ENCODE measurements at places on chromosomes 1 and 21.

- DNase-seq, result no peak
Observed at GRCh38 chr1:151976015-151976343, 17.7 kb downstream of the S100A10 start.

- DNase-seq, result no peak
Observed at GRCh38 chr1:13759072-13759471, 59.1 kb downstream of the PRDM2 start.

DNA sequence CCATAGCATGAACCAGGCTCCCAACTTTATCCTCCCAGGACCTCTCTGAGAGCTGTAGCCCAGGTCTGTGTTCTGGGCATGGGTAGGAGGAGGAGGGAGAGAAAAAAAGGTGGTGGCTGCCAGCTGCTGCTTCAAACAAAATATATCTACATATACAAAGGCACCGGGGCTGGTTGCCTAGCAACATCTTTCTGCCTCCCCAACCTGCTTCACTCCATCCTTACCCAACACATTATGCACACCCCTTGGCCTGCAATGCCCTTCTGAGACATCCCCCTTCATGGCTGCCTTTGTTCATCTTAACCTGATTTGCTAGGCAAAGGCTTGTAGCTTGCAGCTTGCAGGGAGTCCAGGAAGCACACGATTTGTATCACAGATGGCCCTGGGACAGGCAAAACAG is 27.2 kb upstream of the ATP1A1 start:
- DNase-seq, result no peak

GRCh38 chr1:206921772-206922265 is at the start of gene FCMR:
Gene FCMR (minus strand): TSS chr1:206921941. CDS start chr1:206921854, 87 bp downstream.
- DNase-seq, result peak; percentile 32

- DNase-seq, result no peak
Observed at GRCh38 chr1:116891396-116892079, 18.2 kb upstream of the PTGFRN start.

DNA sequence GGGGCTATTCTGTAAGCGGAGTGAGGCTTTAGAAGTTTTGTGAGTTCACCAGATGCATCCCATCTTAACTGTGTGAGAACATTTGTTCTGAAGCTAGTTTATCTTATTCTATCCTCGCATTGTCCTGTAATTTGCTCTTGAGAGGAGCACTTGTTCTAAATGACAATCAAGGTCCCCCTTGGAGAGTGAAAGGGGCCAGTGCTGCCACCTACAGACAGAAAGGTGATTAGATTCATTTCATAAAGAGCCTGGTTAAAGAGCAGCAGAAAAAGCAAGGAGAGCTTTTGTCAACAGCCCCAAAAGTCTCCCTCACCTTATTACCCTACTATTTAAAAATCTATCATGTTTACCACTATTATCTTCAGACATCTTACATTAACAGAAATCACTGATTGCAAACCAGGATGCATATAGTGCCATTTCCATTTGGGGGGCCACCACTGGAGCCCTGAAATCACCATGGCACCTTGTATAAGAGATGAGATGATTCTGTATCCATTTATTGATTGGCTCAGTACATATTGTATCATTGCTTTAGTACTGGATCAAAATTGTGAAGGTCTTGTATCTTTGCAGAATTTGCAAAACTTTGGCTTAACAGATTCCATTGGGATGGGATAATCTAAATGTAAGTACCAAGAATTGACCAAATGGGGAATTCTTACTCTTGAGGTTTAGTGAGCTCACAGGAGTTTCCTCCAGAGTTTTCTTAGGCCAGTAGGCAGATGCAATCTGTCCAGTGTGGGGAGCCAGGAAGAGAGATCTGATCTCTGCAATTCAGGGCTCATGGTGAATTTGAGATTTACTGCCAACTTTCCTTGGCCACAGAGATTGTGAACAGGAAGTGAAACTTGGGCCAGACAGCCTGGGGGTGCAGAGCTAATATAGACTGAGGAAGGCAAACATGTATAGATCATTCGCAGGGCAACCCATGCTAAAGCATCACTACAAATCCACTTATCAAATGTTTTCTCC is 64.3 kb upstream of the TRABD2B start:
- peak; percentile 37 for DNase-seq

GRCh38 chr1:22153660-22154437 is 11.0 kb upstream of the WNT4 start:
- no peak for DNase-seq

- no peak for DNase-seq
Observed at GRCh38 chr21:28885853-28886177, 106.9 kb downstream of the LTN1 start.

DNA sequence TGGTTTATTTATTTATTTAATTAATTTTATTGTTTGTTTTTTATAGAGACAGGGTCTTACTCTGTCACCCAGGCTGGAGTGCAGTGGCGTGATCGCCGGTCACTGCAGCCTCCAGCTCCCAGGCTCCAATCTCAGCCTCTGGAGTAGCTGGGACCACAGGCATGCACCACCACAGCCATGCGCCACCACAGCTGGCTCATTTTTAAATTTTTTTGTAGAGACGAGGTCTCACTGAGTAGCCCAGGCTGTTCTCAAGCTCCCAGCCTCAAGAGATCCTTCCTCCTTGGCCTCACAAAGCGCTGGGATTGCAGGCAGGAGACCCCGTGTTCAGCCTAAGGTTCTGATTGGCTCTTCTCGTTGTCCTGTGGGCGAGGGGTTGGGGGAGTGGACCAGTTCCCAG is 22.1 kb downstream of the UMODL1 start:
- no peak for DNase-seq

- no peak for DNase-seq
Observed at GRCh38 chr1:156748670-156749418, 2.6 kb downstream of the HDGF start.

DNA sequence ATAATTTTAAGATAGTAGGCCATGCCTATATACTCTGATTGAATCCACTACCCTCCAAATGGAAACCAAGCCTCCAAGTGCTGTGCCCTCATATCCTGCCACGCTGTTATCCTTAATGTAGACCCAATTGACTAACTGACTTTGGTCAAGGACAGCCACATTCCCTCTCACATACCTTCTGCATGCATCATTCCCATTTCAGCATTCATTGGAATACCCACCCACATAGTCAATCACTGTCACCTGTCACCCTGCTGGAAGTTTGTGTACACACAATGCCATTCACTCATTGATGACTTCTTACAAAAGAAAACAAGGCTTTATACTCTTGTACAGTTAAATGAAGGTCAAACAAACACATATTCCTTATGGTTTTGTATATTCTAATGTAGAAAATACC is 221.1 kb upstream of the PBX1 start:
- no peak for DNase-seq

GRCh38 chr1:107817935-107818334 is 147.0 kb downstream of the VAV3 start:
- no peak for DNase-seq

DNA sequence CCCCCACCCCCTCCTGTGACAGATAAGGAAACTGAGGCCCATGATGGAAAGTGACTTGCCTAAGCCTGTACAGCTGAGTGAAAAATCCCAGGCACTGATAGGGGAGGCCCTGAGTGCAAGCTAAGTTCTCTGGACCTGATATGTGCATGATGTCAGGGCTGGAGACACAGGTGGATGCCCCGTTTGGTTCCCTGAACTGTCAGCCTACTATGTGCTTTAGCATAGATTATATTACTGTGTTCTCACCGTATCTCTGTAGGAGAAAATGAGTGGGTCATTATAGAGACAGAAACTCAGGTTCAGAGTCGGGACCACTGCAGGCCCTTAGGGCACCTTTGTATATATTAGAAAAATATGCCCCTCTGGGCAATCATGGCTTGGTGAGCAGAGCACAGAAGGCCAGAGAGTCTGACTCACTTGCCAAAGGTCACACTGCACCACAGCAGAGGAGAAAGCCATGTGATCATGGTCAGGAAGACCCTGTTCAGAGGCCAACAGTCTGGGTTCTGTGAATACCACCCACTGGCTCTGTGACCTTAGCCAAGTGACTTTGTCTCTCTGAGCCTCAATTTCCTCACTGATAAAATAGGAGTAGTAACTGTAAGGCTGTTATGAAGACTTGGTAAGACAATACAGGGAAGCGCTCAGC is 145.8 kb upstream of the WNT4 start:
- DNase-seq, result no peak

GRCh38 chr1:10762875-10763274 is 33.6 kb downstream of the CASZ1 start:
- no peak for DNase-seq

- DNase-seq, result peak; percentile 89
Observed at GRCh38 chr1:150562446-150563339, 13.5 kb downstream of the ADAMTSL4 start.

DNA sequence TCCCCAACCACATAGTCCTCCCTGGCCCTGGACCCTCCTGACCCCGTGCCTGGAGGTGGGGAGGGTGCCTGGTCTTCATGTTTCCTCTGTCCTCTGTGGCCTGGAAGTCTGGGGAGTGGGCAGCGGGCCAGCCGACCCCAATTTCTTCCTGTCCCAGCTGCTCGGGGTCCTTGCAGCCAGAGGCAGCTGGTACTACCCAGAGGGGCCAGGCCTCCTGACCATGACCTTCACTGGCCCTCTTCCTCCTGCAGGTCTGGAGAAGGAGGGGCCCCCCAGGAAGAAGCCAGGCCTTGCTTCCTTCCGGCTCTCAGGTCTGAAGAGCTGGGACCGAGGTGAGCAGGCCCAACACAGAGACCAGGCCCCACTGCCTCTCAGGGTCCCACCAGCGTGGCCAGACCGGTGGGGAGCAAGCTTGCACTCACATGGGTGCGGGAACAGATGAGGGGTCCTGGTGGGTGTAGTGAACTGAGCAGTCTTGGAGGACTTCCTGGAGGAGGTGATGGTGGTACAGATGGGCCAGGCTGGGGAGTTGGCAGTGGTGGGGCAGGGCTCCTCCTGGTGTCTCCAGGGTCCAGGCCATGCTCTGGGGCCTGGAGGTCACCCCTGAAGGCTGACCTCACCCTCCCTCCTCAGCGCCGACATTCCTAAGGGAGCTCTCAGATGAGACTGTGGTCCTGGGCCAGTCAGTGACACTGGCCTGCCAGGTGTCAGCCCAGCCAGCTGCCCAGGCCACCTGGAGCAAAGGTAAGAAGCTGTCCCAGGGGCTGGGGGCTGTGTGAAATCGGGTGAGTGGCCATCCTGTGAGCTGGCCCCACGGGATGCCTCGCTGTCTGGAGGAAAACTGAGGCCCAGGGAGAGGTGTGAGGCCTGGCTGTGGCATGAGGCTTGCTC is 32.7 kb downstream of the TRIM11 start:
- DNase-seq, result no peak

DNA sequence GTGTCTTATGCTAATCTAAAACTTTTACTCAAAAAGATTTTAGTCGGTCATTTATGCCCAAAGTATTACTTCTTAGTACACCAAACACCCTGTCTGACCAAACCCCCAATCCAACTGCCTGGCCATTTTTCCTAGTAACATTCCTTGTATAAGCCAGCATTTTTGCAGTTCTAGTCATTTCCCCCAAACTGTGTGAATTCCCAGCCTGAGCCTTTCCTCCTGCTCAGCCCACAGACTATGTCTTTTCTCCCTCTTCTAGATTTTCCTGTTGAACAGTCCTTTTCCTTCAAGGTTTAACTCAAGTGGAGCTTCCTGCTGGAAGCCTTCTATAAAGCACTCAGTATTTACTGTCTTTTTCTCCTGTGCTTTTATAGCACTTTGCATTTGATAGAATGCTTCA is 843.8 kb downstream of the USP25 start:
- no peak for DNase-seq

DNA sequence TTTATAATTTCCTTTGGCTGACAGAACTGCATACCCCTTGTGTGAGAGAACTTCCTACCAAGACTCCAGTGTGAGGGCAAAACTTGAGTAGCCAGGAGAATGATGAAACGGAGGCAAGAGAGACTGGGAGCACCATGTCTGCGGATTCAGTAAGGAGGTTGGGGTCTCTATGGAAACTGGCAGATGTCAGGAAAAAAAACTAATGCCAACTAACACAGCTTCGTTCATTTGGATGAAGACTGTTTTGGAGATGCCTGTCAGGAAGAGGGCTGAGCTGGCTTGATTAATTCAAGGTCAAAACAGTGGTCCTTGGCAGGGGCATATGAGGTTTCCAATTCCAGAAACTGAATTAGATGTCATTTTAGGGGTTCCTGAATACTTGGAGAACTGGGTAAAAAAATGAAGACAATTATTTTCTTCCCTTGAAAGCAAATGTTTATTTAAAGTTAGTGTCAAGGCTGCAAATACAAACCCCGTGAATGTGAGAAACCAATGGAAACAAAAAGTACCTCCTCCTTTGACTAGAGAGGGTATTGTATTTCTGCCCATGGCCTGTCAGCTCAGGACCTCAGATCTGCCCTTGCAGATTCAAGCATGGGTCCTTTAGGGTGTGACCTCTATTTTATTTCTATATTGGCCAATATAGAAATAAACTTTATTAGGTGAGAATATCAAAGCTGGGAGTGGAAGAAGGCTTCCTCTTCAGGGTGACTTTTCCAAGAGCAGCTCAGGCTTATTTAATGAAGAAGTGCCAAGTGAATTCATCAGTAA is 110.5 kb downstream of the MAST2 start:
- no peak for DNase-seq

DNA sequence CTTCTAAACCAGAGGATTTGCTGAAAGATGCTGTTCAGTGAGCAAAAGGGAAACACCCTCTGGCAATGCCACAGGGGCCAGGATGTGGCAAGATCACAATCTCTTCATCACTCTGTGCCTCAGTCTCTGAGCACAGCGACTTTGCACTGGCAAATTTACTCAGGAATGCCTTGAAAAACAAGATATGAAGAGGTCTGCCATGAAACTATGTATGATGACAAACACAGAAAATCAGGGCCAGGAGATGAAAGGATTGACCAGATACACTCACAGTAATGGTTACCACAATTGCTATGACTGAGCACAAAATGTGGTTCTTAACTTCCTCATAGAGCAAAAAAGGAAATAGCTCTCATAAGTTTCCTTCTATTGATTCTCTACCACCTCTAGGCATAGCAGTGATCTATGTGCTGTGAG is 5.8 kb downstream of the TTC13 start:
- peak; percentile 23 for DNase-seq

GRCh38 chr1:175749075-175749474 is 5.7 kb upstream of the TNR start:
- DNase-seq, result no peak

GRCh38 chr21:38505654-38506523 is 7.6 kb upstream of the ERG start:
- DNase-seq, result no peak

- no peak for DNase-seq
Observed at GRCh38 chr1:19402031-19402813, 83.1 kb downstream of the CAPZB start.

DNA sequence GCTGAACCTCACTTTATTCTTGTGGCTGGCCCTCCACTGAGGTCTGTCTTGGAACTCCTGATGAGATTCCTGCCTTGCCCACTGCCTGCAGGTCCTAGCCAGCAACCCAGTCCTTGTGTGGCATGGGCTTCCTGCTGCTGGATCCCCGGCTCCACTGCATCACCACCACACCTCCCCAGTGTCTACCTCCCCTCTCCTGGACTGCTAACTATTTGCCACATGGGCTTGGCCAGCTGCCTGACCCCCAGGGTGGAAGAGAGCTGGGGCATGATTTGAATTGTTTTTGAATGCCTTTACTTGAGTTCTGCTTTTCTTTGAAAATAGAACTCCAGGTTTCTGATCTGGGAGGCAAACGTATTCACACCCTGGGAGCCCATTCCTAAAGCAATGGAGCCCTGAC is 41.2 kb downstream of the SPAG17 start:
- no peak for DNase-seq

- DNase-seq, result no peak
Observed at GRCh38 chr1:214455479-214455878, 95.9 kb downstream of the PTPN14 start.

GRCh38 chr1:157437296-157437695 is 115.0 kb downstream of the FCRL5 start:
- DNase-seq, result no peak
